Caudate nucleus (tissue), 63 donors: ENCODE measurements at places on chromosomes 16 and 17.
A peak's percentile ranks its signal among the peaks of the same experiment; 100 is the strongest.

GRCh38 chr17:47275245-47275984, 21.8 kb downstream of the ITGB3 start:
- no peak for DNase-seq

- DNase-seq, result no peak
These were observed 41.3 kb upstream of the MNT start for GRCh38 chr17:2442166-2442565.

DNA sequence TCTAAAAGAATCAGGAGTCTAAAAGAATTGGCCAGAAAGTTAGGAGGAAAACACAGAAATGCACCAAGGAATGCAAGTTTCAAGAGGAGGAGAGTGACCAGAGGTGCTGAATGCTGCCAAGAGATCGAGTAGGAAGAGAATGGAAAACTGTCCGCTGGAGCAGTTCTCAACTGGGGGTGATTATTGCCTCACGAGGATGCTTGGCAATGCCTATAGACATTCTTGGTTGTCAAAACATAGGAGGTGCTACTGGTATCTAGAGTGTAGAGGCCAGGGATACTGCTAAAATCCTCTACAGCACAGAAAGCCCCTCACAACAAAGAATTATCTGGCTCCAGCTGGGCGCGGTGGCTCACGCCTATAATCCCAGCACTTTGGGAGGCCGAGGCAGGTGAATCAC, 82.1 kb upstream of the NOL11 start:
- DNase-seq, result no peak

DNA sequence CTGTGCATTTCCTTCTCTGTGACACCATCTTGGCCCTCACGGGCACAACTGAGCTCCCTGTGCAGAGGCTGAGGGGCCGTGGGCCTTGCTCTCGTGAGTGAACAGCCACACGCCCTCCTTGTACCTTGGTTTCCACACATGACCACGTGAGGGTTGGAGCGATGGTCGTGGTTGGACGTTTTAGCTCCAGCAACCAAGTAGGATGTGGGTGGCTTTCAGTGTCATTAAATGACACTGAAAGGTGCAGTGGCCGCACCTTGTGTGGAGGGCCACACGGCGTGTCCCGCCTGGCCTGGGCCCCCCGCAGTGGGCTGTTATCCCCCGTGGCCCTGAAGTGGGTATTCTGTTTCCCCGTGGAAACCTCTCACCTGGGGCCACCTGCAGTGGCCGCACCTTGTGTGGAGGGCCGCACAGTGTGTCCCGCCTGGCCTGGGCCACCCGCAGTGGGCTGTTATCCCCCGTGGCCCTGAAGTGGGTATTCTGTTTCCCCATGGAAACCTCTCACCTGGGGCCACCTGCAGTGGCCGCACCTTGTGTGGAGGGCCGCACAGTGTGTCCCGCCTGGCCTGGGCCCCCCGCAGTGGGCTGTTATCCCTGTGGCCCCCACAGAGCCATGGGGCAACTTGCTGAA, 28.2 kb downstream of the ACSF3 start:
- no peak for DNase-seq

- no peak for DNase-seq
These were observed 677 bp upstream of the RANGRF start for GRCh38 chr17:8287651-8288335.

DNA sequence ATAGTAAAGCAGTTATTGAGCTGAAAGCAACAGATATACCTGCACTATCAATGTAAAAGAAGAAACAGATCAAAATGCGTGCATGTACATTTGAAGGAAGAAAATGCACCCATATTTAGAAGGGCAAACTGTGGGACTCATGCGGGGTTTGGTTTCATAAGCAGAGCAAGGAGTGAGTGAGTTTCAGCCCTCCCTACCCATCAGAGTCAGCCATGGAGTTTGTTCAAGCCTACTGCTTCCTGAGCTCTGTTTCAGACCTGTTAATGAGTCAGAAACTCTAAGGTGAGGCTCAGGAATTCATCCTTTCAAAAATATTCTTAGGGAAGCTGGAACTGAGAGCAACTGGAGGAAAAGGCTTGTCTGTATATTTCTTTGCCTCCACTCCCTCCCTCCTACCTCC, 446.2 kb downstream of the HS3ST4 start:
- DNase-seq, result peak; percentile 30

DNA sequence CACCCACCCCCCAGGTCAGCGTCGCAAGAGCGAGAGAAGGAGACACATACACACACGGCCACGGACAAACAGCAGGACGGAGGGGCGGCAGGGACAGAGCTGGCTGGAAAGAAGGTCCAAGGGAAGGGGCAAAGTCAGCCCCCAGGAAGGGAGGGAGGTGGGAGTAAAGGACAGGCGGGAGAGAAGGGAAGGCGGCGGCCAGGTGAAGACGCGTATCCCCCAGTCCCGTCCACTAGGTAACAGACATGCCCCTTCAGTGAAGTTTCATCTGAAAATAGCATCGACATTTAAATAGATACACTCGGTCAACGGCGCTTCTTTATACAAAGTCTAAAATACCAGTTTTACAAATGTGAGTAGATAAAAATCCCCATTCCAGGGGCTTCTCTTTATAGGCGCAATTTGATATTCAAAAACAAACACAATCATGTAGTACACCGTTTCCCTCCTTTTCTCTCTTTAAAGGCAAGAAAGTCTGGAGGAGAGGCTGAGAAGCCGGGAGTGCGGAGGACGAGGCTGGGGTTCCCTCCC, 4.5 kb downstream of the CBX8 start:
- DNase-seq, result no peak

DNA sequence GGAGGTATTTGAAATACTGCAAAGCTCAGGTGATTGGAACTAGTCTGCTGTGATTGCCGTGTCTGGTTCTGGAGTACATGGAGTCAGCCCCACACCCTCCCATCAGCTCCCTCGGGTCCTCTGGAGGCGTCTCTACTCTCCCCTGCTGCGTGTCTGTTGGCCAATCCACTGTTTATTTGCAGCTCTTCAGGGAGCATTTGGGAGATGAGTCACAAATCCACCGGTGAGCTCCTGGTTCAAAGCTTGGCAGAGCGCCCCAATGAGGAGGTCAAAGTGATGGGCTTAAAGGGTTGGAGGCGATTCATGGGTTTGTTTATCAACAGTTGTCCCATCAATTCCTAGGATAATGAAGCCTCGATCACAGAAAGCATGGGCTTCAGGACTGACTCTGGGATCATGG, 14.6 kb downstream of the CALB2 start:
- no peak for DNase-seq

DNA sequence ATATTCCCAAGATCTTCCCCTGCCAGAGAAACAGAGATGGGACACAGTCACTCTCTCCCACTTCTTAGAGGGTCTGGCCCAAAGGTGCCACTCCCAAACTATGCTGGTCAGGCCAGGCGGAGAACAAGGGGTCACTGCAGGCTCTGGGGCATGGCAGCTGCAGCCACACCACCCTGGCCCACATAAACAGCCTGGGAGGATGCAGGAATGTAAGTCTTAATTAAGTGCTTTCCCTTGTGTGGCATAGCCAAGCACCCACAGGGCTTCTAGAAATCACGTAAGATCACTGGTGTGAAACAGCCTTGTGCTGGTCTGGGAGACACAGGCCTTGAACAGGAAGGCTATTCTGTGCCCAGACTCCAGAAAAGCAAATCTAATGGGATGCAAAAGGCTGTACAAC, 31.5 kb downstream of the ABCC12 start:
- no peak for DNase-seq

- DNase-seq, result no peak
These were observed 521.3 kb downstream of the GRIN2A start for GRCh38 chr16:9660898-9661297.

GRCh38 chr17:193841-194806, 12.7 kb upstream of the DOC2B start:
- peak; percentile 33 for DNase-seq

GRCh38 chr16:23137818-23138217, 11.4 kb downstream of the USP31 start:
- DNase-seq, result no peak

DNA sequence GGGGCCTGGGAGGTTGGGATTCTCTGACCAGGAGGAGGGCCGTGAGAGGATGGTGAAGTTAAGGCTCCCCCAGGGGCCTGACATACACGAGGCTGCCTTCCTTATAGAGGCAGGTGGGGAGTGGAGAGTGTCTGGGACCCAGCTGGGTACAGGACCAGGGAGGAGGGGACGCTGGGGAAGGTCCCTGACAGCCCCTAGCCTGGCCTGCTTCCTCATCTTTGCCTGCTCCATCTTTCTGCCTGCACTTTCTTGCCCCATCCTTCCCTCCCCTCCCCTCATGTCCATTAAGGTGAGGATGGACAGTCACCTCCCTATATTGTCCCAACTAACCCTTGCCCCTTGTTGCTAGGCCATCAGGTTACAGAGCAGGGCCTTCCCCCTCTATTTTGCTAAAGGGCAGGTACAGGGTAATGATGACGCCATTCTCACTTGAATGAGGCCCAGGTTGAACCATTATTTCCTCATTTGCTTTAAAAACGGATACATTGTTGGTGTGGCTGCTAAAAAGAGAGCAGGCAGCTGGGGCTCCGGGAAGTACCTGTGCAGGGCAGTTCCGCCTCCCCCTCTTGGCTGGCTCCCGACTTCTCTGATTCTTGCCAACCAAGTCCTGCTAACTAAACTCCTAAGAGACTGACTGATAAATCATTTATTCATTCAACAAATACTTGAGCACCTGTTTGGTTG, 1.3 kb downstream of the C17orf99 start:
- DNase-seq, result no peak

GRCh38 chr17:32240750-32241149, 24.9 kb upstream of the RHBDL3 start:
- DNase-seq, result no peak

DNA sequence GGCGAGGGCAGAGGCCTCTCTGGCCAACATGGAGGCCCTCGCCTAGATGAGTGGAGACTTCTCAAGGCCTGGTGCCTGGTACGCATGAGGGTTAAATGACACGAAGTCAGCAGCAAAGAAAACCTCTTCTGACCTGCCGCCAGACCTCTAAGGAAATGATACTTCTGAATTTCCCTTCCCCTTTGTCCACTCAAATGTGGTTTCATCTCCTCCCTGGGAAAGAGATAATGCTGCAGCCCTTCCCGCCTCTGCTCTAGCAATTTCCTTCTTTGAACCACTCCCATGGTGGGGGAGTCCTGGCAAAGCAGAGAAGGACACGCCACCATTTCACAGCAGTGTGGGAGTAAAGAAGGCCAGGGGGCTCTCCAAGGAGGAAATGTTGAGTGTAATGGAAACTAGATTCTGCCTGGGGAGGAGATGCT, 65.7 kb upstream of the BCAR1 start:
- DNase-seq, result no peak

DNA sequence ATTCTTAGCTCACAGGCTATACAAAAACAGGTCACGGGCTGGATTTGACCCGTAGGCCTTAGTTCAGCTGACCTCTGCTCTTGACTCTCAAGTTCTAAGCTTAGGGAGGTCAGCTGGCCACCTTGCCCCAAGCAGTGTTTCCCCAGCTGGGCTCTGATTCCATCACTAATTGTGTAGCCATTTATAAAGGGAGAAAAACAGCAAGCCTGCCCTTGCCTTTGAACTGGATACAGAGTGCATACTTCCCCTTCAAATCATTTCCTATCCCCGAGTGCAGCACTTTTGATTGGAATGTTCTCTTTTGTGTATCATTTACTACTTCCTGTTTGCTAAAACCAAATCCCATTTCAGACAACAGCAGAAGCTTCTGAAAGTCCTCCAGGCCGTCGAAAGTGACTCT, 153.6 kb downstream of the KATNIP start:
- DNase-seq, result no peak

DNA sequence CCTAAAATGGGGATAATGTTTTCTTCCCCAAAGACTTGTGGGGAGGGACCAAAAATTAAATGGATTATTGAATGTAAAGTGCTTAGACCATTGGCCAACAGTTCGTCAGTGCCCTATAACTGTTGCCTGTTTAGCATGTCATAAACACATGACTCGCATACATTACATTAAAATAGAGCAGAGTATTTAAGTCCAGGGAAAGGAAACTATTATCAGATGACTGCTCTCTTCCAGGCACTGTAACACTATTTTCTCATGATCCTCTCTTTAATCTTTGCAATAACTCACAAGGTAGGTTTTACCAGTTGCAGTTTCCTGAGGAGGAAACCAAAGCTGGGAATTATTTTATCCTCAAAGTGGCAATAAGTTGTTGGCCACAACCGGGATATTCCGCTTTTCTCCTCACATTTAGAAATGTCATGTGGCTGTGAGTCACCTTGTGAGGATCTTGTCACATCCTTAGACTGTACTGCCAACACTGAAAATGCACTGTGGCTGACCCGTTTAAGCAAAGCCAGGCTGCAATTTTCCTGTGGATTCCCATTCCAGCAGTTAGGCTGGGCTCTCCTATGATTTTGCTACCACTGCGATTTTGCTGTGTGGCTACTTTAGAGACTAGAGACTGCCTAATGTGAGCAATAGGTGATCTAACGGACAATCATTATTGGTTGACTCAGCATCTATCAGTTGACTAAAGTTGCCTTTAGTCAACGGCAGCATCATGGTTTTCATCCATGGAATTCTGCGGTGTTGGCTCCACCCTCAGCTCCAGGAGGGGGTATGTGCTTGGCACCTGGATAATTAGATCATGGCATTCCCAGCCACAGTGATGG, 58.3 kb upstream of the DHX40 start:
- DNase-seq, result no peak

DNA sequence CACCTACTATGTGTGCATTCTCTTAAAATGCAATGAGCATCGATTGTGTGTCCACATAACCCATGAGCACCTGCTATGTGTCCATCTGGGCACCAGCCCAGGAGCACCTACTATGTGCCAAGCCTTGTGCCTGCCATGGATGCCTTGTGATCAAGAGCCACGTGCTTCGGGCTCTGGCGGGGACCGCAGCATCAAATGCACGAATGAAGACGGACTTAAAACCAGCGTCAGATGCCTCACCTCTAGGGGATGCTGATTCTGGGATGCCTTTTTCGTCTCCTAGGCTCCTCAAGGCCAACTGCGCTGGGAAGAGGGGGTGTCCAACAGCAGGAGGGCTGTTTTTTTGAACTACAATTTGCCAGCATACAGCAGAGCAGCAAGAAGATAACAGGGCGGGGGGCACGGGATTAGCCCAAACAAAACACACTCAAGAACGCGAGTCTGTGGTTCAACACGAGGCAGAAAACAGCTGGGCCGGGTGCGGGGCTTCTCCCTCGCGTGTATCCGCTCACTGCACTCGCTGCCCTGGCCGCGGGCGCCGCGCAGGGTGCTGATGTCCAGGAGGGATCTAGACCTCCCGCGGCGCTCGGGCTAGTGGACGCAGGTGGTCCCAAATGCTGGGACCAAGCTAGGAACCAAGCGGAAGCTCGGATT, 1.2 kb upstream of the GLIS2 start:
- DNase-seq, result no peak

DNA sequence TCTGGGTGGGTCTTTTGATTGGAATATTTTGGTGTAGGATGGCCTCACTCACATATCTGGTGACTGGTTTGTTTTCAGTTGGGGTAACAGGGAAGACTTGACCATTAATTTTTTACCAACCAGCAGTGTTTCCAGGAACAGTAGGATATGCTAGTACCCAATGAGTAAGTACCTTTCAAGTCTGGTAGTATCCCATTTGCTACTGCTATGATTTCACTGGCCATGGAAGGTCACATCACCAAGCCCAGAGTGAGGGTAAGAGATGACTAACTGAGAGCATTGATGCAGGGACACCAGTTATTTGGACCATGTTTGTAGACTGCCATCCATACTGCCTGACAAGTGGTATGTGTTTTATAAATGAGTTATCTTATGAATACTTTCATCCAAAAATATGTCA, 277.7 kb downstream of the MAP2K6 start:
- no peak for DNase-seq
